ENCODE measurements at places on chromosomes 5 and 9.

GRCh38 chr5:136070486-136071285 lies 41.9 kb downstream of the TGFBI start:
- no peak for DNase-seq
- H3K4me3 ChIP-seq: no peak overlapping the region

DNA sequence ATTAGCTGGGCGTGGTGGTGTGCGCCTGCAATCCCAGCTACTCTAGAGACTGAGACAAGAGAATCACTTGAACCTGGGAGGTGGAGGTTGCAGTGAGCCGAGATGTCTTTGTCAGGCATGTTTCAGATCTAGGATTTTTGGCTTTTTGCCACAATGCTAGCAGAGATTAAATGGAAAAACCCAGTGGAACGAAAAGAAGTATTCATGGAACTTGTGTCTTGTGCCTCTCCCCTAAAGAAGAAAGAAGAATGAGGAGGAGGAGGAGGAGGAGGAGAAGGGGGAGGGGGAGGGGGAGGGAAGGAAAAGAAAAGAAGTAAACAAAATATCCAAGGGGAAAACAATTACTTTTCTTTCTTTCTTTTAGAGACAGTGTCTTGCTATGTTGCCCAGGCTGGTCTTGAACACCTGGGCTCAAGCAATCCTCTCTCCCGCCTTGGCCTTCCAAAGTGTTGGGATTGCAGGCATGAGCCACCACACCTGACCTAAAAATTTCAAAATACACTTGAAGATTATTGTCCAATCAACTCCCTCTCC lies 106.0 kb downstream of the ARRDC3 start:
- H3K27ac ChIP-seq: no peak overlapping the region
- H3K4me1 ChIP-seq: peaks cover 18% of the 10 kb centered on the region
- H3K36me3 ChIP-seq: no peaks in the 10 kb centered on the region
- H3K4me3 ChIP-seq: no peak overlapping the region

DNA sequence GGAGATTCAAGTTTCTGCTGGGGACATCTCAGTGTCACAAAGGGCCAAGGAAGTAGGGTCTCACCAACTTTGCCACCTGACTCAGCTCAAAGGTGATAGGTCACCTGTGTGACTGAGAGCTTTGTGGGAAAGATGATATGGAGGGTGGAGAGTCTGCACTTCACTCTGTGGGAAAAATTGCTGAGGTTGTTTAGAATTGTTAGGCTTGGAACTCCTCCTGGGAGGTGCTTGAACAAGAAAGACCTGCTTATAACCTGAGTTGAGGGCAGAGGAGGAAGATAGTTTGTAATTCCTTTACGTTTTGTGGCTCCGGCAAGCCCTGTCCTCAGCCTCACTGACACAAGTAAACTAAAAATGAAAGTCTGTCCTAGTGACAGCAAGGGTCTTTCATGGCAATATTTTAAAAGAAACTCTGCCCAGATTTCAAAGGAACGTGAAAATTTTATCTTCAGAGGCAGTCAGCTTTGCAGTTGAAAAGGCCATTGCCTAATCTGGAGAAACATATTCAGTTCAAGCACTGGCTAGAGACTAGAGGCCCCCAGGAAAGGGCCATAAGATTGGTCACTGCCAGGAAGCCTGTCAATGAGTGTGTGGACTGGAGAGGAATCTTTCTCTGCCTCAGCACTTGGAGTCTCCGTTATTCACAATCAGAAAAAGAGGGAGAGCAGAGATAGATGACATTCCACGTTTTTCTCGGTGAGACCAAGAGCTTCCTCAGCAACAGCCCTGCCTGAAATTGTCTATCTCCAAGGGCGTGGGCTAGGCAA lies 23.2 kb downstream of the PCDHAC2 start:
- peaks cover 67% of the 10 kb centered on the region for H3K4me1 ChIP-seq
- H3K27me3 ChIP-seq: no peaks in the 10 kb centered on the region
- peak overlapping the region; percentile 94 for H3K27ac ChIP-seq
- no peaks in the 10 kb centered on the region for H3K36me3 ChIP-seq

GRCh38 chr9:28073270-28073669 lies 500.0 kb upstream of the C9orf72 start:
- no peak overlapping the region for H3K4me3 ChIP-seq
- H3K36me3 ChIP-seq: no peaks in the 10 kb centered on the region
- DNase-seq: no peak
- no peak overlapping the region for H3K27ac ChIP-seq
- H3K27me3 ChIP-seq: no peaks in the 10 kb centered on the region

DNA sequence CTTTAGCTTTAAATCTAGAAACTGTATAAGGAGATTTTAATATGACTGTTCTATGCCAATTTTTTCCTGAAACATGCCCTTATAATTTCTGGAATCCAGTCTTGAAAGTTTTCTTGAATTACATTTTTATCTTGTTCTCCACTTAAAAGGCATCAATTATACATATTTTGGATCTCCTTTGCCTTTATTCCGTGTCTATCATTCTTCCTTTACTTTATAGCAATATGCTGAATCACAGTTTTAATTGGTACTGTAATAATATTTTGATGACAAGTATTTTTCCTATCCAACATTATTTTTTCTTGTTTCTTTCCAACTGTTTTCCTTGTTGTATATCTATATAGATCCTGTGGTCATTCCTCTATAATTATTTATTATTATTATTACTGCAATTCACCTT lies 361.2 kb downstream of the PIK3R1 start:
- no peak overlapping the region for H3K27ac ChIP-seq
- H3K27me3 ChIP-seq: no peaks in the 10 kb centered on the region
- H3K4me1 ChIP-seq: no peaks in the 10 kb centered on the region
- no peak overlapping the region for H3K4me3 ChIP-seq
- peaks cover 8% of the 10 kb centered on the region for H3K36me3 ChIP-seq

DNA sequence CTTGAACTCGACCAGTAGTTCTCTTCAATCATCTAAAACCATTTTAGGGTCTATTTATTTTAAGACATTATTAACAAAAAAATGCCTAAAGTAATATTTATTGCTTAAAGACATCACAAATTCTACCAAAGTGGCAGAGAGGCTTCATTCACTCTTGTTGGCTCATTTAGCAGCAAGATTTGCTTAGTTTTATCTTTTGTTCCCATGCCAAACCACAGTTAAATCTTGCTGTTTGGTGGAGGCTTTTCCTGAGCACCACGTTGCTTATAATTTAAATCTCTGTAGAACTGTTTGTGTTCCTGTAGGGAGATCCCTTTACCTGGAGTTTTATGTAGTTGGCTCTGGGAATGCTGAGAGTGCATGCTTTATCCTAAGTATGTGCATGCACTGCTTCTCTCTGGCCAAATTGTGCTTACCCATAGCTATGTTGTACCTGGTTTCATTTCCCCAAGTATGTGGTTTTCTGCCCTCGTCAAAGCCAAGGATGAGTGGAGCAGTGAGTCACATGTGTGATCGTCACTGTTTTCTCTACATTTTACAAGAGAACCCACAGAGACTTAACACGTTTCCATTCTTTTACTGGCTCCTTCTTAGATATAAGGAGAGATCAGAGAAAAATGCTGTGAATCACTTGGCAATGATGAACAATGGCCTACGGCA lies 42.1 kb upstream of the MAST4 start:
- DNase-seq: no peak
- H3K27ac ChIP-seq: no peak overlapping the region
- no peaks in the 10 kb centered on the region for H3K36me3 ChIP-seq
- no peak overlapping the region for H3K4me3 ChIP-seq

DNA sequence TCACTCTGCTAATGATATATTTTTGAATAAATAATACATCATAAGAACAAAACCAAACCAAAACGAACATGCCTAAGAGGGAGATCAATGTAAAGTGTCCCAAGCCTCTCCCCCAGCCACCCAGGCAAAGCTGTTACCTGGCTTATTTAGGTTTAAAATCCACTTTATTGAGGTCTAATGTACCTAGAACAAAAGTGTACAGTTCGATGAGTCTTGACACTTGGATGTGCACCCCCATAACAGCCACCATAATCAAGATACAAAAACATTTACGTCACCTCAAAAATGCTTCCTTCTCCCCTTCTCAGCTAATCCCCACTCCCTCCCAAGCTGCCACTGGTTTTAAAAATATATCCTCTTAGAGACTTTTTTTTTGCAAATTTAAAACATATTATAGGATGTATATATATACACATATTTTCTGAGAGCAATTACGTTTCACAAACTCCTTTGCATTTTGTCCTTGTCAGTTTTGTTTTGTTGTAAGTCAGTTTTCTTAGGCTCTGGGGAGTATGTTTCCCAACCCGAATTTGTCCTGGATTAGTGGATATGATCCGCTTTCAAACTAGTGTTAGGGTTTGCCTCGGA lies 8.3 kb upstream of the NKX2-5 start:
- no peak for DNase-seq
- H3K4me1 ChIP-seq: peaks cover 12% of the 10 kb centered on the region
- no peaks in the 10 kb centered on the region for H3K36me3 ChIP-seq
- H3K4me3 ChIP-seq: no peak overlapping the region

DNA sequence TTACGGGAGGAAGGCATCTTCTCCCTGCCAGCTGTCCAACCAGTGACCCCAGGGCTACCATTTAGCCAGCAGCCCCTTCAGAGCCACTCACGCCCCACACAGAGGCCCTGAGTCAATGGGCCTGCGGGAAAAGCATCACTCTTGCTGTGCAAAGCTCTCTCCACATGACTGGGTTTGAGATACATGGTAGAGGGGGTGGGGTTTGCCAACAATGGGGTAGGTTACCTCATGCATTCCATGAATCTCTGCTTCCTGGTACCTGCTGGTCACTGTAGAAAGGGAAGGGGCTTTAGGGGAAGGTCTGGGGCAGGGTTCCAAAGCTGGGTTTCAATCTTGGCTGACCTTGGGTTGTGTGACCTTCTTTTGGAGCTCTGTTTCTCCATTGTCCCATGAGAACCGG lies 22.9 kb upstream of the TTLL11 start:
- no peak for DNase-seq
- H3K4me3 ChIP-seq: no peak overlapping the region
- H3K27ac ChIP-seq: no peak overlapping the region
- peaks cover 34% of the 10 kb centered on the region for H3K27me3 ChIP-seq
- H3K4me1 ChIP-seq: no peaks in the 10 kb centered on the region

- DNase-seq: no peak
- H3K4me1 ChIP-seq: peaks cover 37% of the 10 kb centered on the region
- H3K4me3 ChIP-seq: no peak overlapping the region
- peaks cover 5% of the 10 kb centered on the region for H3K36me3 ChIP-seq
Measured at GRCh38 chr9:2489838-2490314, 131.7 kb upstream of the VLDLR start.

- H3K36me3 ChIP-seq: no peaks in the 10 kb centered on the region
- DNase-seq: no peak
- H3K4me1 ChIP-seq: no peaks in the 10 kb centered on the region
- H3K4me3 ChIP-seq: no peak overlapping the region
- H3K27ac ChIP-seq: no peak overlapping the region
- no peaks in the 10 kb centered on the region for H3K27me3 ChIP-seq
Measured at GRCh38 chr5:161312882-161313281, 233.6 kb downstream of the GABRB2 start.

DNA sequence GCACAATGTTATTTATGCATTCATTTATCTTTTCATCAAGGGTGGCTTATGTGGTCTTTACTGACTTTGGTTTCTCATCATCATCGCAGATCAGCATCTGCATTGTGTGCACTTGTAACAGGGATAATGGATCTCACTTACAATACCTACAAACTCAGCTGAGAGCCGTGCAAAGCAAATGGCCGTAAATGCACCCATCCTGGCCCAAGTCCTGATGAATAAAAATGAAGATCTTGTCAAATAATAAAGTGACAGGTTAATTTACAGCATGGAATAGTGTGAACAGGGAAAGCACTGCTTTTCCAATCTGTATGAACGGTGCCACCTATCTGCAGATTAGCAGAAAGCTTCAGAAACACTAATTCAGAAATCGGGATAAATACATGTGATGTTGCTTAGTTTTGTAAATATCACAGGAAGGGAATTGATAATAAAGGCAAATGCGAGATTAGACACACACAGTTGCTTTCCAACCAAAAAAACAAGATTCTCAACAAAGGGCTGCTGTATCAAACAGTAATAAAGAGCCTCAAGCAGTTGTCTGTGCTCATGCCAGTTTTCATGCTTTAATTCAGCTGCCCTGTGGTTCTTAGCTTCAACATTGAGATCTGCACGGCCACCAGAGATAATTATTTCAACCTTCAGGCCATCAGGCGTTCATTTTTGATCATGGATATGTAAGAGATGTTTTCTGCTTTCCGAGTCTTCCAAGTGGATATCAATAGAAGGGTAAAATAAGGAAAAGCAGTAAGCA lies 153.4 kb upstream of the POU5F2 start:
- no peak overlapping the region for H3K4me3 ChIP-seq
- H3K4me1 ChIP-seq: peaks cover 13% of the 10 kb centered on the region
- H3K27ac ChIP-seq: no peak overlapping the region
- DNase-seq: no peak
- H3K27me3 ChIP-seq: no peaks in the 10 kb centered on the region
- no peaks in the 10 kb centered on the region for H3K36me3 ChIP-seq

GRCh38 chr9:114272739-114273431 lies 50.0 kb upstream of the ORM1 start:
- H3K27ac ChIP-seq: no peak overlapping the region
- H3K4me3 ChIP-seq: no peak overlapping the region
- H3K27me3 ChIP-seq: no peaks in the 10 kb centered on the region

DNA sequence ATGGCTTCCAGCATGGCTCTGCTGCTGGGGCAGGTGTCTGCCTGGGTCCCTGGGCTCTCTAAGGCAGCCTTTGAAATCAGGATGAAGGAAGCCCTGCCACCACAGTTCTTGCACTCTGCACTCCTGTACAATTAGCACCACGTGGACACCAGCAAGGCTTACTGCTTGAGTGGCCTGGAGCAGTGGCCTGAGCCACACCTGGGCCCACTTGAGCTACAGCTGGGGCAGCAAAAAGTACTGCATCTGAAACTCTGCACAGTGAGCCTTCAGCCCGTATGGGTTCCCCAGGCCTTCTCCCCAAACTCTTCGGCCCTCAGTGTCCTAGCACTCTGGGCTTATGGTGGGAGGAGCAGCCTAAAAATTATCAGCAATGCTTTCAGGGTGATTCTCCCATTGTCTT lies 8.0 kb upstream of the INIP start:
- H3K27ac ChIP-seq: no peak overlapping the region
- no peaks in the 10 kb centered on the region for H3K27me3 ChIP-seq
- no peak overlapping the region for H3K4me3 ChIP-seq
- no peaks in the 10 kb centered on the region for H3K4me1 ChIP-seq
- no peak for DNase-seq
- H3K36me3 ChIP-seq: no peaks in the 10 kb centered on the region

GRCh38 chr9:119722384-119722783 lies 353.1 kb upstream of the BRINP1 start:
- no peaks in the 10 kb centered on the region for H3K36me3 ChIP-seq
- H3K27me3 ChIP-seq: peaks cover 67% of the 10 kb centered on the region
- H3K27ac ChIP-seq: no peak overlapping the region
- H3K4me1 ChIP-seq: no peaks in the 10 kb centered on the region
- H3K4me3 ChIP-seq: no peak overlapping the region

GRCh38 chr5:178572617-178573016 lies 17.6 kb downstream of the COL23A1 start:
- no peak overlapping the region for H3K4me3 ChIP-seq
- no peak for DNase-seq
- H3K36me3 ChIP-seq: peaks cover 7% of the 10 kb centered on the region
- peaks cover 2% of the 10 kb centered on the region for H3K4me1 ChIP-seq
- peaks cover 36% of the 10 kb centered on the region for H3K27me3 ChIP-seq

GRCh38 chr5:39570403-39571027 lies 145.7 kb upstream of the DAB2 start:
- peaks cover 2% of the 10 kb centered on the region for H3K27me3 ChIP-seq
- peaks cover 2% of the 10 kb centered on the region for H3K4me1 ChIP-seq
- no peak overlapping the region for H3K4me3 ChIP-seq
- no peak overlapping the region for H3K27ac ChIP-seq
- DNase-seq: no peak

- no peaks in the 10 kb centered on the region for H3K4me1 ChIP-seq
- peaks cover 6% of the 10 kb centered on the region for H3K36me3 ChIP-seq
- no peak overlapping the region for H3K4me3 ChIP-seq
- H3K27me3 ChIP-seq: no peaks in the 10 kb centered on the region
- no peak overlapping the region for H3K27ac ChIP-seq
Measured at GRCh38 chr9:71830153-71830552, 61.8 kb upstream of the CEMIP2 start.

All from mesothelial cell of epicardium (in vitro differentiated cells).